ENCODE measurements at places on chromosomes 16 and 17.
A peak's percentile ranks its signal among the peaks of the same experiment; 100 is the strongest.

DNA sequence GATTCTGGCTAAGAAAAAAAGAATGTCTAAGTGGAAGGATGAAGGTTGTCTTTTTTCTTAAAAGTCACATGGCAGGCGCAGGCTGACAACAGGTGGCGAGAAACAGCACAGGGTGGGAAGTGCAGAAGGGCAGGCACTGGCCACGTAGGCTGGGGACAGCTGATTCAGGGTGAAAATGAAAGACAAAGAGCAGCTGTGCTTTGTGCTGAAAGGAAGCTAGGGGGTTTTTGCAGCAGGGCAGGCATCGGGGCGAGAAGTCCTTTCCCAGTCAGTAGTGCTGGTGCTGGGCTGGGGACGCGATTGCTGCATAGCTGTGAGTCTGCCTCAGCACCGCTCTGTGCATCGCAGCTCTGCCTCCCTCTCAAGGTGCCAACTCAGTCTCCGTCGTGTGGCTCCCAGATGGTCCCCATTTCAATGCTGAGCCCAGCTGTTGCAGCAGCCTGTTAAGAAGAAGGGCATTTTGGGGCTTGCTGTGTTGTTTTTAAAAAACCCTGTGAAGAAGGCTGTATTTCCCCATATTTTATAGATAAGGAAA lies 183.1 kb upstream of the CCL2 start:
- DNase-seq = no peak

DNA sequence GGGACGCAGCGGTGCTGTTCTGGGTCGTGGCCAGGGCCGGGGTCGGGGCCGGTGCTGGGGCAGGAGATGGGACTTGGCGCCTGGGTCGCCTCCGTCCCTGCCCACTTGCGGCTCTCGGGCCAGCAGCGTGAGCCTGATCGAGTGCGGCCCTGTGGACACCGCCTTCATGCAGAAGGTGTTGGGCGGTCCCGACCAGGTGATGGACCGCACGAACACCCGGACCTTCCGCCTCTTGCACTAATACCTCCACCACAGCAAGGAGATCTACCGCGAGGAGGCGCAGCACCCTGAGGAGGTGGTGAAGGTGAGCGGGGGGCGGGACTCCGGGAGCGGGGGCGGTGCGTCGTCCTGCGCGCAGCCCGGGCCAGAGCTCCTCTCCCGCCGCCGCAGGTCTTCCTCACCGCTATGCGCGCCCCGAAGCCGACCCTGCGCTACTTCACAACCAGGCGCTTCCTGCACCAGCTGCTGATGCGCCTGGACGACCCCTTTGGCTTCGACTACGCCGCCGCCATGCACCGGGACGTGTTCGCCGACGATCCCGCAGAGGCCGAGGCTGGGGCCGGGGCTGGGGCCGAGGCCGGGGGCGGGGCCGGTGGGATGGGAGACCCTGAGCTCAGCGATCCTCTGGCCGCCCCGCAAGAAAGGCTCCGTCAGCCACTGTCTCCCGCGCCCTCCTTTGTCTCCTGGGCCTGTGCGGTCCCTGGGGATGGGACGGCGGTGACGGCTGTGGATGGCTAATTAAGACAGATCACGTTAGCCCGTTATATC lies 4.5 kb upstream of the HSD17B1 start:
- DNase-seq = no peak

- DNase-seq = no peak
These were observed 8.1 kb upstream of the FOXF1 start for GRCh38 chr16:86501989-86502855.

- DNase-seq = peak; percentile 39
These were observed 587 bp downstream of the PLD6 start for GRCh38 chr17:17205368-17206123.

DNA sequence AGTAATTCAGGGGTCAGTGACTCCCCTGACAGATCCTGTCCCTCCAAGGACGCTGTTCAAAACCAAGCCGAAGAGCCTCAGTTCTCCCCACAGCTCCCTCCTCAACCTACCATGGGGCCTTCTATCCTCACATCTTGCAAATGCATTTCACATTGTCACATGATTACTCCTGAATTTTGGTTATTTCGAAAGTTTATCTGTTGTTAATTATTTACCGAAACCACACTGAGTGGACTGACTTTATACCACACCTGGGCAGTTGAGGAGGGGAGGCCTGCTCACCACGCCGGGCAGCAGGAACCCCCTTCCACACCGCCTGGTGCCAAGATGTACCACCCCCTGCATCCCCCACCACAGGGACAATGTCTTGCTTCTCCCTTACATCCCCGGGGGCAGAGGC lies 4.7 kb downstream of the TIMP2 start:
- no peak for DNase-seq

DNA sequence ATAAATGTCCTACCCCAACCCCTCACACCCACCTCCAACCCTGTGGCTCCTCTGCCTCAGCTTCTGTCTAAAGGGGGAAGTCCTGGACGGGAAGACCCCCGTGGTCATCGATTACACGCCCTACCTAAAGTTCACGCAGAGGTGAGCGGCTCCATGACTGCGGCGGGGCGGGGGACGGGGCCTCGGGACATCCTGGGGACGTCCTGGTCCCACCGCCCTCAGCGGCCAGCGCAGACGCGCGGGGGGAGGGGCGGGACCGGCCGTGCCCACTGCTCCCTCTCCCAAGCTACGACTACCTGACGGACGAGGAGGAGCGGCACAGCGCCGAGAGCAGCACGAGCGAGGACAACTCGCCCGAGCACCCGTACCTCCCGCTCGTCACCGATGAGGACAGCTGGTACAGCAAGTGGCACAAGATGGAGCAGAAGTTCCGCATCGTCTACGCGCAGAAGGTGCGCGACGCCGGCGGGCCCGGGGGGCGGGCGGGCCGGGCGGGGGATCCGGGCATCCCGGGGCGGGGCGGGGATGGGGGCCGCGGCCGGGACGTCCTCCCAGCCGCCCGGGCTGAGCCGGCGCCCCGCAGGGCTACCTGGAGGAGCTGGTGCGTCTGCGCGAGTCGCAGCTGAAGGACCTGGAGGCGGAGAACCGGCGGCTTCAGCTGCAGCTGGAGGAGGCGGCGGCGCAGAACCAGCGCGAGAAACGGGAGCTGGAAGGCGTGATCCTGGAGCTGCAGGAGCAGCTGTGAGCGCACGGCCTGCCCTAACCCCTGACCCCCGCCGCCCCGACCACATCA lies 6.7 kb downstream of the RUNDC3A start:
- DNase-seq = no peak

DNA sequence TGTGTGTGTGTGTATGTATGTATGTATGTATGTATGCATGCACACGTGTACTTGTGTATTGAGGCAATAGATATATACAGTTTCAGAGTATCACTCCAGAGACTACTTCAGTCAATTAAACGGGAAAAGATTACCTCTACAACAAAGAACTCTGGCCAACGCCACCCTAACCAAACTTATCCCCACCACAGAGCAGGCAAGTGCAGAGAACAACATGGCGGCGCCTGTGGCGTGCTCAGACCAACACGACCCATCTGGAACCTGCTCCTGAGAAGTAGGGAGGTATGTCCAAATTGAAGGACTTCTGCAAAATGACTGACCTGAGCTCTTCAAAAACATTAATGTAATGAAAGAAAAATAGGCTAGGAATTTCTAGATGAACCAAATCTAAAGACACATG lies 12.4 kb downstream of the USP22 start:
- no peak for DNase-seq

DNA sequence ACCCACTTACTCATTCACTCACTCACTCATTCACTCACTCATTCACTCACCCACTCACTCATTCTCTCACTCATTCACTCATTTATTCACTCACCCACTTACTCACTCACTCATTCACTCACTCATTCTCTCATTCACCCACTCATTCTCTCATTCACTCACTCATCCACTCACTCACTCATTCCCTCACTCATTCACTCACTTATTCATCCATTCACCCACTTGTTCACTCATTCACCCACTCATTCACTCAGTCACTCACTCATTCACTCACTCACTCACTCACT lies 7.6 kb upstream of the CPSF4L start:
- no peak for DNase-seq

- no peak for DNase-seq
These were observed 45.4 kb downstream of the CDH1 start for GRCh38 chr16:68782198-68783174.

DNA sequence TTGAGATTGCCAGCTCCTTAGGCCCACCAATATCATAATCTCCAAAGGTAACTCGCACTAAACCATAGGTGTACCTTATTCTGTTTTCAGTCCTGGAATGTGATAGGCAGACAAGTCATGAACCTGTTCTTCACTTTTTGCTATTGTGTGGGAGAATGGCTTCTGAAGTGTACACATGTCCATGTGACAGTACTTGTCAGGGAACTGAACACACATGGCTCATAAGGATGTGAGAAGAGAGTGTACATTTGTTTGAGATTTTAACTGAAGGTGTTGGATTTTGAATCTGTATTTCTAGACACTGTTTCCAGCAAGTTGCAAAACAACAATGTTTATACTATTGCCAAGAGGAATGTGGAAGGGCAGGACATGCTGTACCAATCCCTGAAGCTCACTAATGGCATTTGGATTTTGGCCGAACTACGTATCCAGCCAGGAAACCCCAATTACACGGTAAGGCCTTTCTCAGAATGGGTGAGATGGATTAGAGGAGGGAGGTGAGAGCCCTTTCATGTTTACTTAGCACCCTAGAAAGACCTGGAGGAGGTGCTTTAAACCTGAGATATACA lies 14.5 kb upstream of the RASL10B start:
- DNase-seq = no peak

- no peak for DNase-seq
These were observed 822 bp downstream of the IGF2BP1 start for GRCh38 chr17:48997827-48998586.

- no peak for DNase-seq
These were observed 16.6 kb downstream of the CD7 start for GRCh38 chr17:82300707-82301270.

- no peak for DNase-seq
These were observed 11.6 kb downstream of the CUEDC1 start for GRCh38 chr17:57943645-57944044.

DNA sequence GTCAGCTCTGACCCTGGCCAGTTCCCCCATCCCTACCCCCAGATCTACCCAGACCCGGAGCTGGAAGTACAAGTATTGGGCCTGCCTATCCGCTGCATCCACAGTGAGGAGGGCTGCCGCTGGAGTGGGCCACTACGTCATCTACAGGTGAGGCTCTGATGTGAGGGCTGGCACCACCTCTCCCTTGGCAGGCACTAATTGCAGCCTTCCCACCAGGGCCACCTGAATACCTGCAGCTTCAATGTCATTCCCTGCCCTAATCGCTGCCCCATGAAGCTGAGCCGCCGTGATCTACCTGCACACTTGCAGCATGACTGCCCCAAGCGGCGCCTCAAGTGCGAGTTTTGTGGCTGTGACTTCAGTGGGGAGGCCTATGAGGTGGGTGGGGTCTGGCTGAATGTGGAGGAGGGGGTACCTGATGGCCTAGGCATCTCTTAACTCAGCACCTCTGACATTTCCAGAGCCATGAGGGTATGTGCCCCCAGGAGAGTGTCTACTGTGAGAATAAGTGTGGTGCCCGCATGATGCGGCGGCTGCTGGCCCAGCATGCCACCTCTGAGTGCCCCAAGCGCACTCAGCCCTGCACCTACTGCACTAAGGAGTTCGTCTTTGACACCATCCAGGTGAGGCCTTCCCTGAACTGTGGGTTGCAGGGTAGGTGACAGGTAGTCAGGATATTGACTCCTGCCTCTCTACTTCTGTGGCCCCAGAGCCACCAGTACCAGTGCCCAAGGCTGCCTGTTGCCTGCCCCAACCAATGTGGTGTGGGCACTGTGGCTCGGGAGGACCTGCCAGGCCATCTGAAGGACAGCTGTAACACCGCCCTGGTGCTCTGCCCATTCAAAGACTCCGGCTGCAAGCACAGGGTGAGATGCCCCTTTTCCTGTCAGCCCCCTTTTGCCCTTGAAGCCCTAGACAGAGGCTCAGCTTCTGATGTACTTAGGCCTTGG lies 4.3 kb downstream of the TRAF4 start:
- no peak for DNase-seq

All from amniotic stem cell (primary cell).